ENCODE measurements at places on chromosomes 7 and 10.

DNA sequence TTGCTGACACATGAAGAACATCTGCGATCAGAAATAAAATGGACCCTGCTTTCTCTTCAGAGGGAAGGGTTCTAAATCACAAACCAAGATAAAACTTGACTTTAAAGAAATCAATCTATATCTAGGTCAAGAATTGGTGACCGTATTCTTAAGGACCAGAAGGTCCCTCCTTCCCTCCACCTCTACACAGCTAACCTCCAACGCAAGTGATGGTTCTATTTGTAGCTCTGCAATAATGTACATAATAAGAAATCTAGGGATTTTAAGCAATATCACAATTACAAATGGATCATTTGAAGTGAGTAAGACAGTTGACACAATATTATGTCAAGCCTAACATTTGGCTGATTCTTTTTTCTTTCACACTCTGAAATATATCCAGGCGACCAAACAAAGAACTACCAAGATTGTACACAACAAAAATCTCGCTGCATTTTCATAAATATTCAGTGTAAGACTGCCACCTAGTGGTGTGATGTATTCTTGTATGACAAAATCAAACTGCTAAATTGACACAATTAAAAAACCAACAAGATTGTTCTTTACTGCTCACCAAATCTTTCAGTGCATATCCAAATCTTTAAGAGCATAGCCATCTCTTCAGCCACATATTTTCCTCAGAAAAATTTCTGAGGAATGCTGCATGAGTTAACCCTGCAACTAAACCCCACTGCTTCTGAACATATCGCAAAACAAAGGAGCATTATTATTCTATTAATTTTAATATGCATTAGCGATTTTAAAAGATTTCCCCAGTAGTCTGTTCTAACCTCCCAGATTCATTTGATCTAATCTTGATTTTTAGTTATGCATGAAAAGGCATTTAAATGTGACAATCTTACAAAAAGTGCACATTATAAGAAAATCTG, 44.5 kb downstream of the ICA1 start:
- no peak for DNase-seq

DNA sequence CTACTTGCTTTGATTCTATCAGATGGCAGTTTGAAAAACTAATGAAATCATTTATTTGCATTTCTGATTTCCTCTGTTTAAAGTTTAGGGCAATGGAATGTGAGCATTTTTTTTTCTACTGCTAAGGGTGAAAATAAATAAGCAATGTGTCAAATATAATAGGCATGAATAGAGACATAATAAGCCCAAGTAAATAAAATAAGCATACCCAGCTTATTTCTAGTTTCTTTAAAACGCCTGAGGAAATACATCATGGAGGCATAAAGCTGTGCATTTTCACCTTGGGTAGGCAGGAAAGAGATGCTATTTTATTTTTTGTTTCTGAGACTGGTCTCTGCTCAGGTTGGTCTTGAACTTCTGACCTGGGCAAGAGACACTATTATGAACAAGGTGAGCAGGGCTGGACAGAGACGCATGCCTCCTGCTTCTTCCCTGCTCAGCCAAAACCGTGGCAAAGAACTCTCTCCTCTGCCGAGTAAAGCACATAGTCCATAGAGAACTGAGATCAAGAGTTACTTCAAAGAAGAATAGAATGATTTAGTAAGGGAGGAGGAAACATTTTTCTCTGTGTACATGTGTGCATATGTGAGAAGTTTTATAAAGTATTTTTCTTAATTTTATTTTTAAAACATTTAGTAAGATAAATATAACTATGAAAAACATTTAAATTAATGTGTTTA, 138.1 kb downstream of the GNAI1 start:
- DNase-seq, result no peak

DNA sequence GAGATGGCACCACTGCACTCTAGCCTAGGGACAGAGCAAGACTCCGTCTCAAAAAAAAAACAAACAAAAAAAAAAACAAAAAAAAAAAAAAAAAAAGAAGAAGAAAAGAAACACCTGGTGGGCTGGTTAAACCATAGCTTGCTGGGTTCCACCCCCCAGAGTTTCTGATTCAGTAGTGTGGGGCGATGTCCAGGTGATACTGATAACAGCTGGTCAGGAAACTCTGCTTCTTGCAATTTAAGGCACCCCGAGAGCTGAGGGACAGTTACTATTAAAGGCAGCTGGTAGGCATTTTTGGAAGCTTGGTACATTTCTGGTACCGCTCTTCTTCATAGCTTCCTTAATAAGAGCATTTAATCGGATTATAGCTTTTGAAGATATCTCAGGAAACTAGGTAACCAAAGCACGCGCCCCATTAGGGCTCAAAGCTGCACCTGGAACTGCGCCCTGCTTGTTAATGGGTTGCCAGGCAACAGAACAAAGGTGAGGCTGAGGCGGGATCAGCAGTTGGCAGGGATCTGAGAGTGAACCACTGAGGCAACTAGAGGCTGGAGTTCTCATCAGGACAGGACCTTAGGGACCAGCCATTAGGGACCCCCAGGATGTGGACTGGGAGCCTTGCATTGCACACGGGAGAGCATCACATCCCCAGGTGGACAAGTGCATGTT, 6.5 kb upstream of the SDK1 start:
- DNase-seq, result no peak

GRCh38 chr10:28280652-28281051, 22.2 kb downstream of the MPP7 start:
- no peak for DNase-seq

DNA sequence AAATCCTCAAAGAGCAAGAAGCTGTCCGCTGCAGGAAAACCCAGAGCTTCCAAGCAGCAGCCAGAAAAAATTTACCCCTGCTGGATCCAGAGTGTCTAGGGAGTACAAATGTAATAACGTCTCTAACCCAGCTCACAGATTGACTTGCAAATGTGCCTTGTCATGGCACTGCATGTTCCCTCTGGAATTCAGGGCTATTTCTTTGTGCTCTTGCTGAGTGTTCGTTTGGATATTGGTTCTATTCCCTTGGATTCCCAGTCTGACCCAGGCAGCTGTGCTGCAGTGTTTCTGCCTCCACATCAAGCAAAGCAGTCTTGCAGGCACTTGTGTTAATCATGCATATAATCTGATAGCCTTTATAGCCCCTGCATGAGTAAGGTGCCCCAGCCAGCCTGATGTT, 209.9 kb upstream of the GHITM start:
- DNase-seq, result no peak
